ENCODE measurements at places on chromosomes 1 and 21. TPM values are rescaled to one million over a fixed set of nuclear protein-coding genes. Genes with fewer than 3 reads are reported as not detected.
A peak's percentile ranks its signal among the peaks of the same experiment; 100 is the strongest.

ENAH gene
- polyA plus RNA-seq, result 148 TPM

CSMD2 gene
- polyA plus RNA-seq, result 0.46 TPM

FAM110D gene
- polyA plus RNA-seq, result 0.98 TPM

TSPAN1 gene
- not detected for polyA plus RNA-seq

- DNase-seq, result peak; percentile 86
These were observed at the start of gene TIAM1 for GRCh38 chr21:31343680-31344480. Gene TIAM1, minus strand, starts transcription at chr21:31344261. Its CDS starts 77,289 bp downstream, at chr21:31266972.

GRCh38 chr1:7481194-7481593 lies 289.9 kb upstream of the VAMP3 start:
- DNase-seq, result no peak

DNA sequence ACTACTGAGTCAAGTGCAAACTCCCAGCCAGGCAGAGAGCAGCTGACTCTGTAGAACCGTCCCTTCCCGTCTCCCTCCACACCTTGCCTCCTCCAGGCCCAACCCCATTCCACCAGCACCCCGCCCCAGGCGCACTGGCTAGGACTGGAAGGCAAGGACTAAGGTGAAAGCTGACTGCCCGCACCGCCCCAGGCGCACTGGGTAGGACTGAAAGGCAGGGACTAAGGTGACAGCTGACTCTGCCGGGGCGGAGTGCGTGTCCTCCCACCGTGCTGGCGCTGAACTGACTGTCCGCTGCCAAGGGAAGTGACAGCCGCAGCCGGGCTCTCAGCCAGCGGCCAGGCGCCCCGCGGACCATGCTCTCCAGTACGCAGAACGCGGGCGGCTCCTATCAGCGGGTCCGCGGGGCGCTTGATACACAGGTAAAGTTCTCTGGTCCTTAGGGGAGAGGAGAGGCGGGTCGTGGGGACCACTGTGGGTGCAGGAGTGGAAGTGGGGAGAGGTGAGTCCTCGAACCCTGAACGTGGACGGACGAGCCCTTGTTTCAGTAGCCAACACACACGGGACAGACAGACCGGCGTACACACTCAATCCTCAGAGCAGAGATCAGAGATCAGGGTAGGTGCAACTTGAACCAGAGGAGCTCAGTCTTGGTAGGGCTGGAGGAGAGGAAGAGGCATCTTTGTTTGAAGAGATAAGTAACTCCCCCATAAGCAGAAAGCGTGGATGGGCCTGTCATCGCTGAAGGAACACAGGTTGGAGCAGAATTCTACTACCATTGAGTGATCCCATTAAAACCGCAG lies 58.0 kb downstream of the RBM11 start:
- peak; percentile 14 for DNase-seq

- no peak for DNase-seq
These were observed 229.6 kb upstream of the ESRRG start for GRCh38 chr1:216952864-216953263.

- DNase-seq, result no peak
These were observed 4.1 kb downstream of the ZNF362 start for GRCh38 chr1:33260439-33260838.

GRCh38 chr1:30332116-30333094 lies 391.0 kb downstream of the MATN1 start:
- DNase-seq, result no peak

GRCh38 chr1:176794897-176795508 lies 332.0 kb downstream of the PAPPA2 start:
- DNase-seq, result no peak
